Stimulated activated CD4-positive, alpha-beta T cell treated with anti-CD3 and anti-CD28 coated beads, Interleukin-2, amount 100 ng/mL, for 24 hours (primary cell): ENCODE measurements at places on chromosomes 7 and 10.

GRCh38 chr7:78223598-78223997 lies 425.0 kb downstream of the PHTF2 start:
- no peak for DNase-seq

DNA sequence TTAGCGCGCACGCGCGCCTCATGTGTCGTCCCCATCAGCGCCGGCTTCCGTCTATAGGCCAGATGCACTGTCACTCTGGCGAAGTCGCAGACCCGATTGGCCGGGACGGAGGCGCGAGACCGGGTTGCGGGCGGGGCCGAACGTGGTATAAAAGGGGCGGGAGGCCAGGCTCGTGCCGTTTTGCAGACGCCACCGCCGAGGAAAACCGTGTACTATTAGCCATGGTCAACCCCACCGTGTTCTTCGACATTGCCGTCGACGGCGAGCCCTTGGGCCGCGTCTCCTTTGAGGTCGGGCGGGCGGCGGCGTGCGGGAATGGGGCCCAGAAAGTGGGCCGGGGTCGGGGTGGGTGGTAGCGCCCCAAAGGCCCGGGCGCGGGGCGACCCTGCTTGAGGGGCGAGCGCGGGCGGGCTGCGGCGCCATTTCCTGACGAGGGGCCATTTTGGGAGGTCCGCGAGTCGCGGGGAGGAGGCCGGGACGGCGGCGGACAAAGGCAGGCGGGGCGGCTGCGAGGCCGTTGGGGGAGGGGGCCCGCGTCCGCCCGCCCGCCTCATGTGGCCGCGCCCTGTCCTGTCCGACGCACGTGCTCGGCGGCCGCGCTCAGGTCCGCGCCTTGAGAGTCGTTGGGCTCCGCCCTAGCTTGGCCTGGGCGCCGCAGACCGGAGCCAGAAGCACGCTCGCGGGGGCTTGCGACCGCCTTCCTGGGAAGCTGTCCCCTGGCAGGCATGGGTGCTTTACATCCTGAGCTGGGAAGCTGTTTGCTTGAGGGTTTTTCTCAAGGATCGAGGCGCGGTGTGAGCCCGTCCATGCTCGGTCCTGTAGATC lies at the start of gene PPIA:
Gene PPIA (plus strand): TSS at position 178 of the 825 bp plus-strand sequence. CDS start 44 bp downstream, at position 222.
- peak; percentile 99 for DNase-seq

DNA sequence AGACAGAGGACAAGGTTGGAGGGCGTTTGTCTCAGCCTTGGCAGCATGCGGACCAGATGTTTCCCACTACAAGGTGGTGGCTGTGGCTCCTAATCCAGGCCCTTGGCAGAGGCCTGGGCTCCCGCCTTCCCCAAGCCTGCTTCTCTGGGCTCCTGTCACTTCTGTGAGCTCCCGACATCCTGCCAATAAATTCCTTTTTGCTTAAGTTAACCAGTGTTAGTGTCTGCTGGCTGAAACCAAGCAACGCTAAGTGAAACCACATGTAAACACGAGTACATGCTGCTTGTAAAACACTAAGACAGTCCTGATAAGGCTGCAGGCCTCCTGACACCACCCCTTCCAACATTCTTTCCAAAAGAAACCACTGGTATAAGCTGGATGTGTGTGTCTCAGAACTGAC lies 263.6 kb upstream of the ZMIZ1 start:
- DNase-seq = no peak

- DNase-seq = no peak
These were observed 10.2 kb upstream of the REPIN1 start for GRCh38 chr7:150358433-150358832.

DNA sequence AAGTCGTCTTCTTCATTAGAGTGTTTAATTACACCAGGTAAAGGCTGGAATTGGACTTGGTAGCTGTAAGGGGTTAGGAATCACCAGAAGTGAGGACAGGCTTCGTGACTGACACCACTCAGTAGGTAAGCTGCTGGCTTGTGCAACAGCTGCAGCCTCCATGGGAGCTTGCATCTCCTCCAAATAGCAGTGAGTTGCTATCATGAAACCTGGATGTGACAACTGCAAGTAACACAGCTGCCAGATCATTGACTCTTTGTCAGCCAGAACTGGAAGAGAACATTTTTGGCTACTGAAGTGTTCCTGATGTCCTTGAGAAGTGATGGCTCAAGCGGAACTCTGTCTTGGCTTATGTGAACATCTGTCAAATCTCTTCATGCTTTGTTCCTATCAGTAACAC lies 64.1 kb upstream of the MSRB2 start:
- DNase-seq = no peak

GRCh38 chr10:58856508-58857240 lies 319.8 kb upstream of the PHYHIPL start:
- DNase-seq = no peak

DNA sequence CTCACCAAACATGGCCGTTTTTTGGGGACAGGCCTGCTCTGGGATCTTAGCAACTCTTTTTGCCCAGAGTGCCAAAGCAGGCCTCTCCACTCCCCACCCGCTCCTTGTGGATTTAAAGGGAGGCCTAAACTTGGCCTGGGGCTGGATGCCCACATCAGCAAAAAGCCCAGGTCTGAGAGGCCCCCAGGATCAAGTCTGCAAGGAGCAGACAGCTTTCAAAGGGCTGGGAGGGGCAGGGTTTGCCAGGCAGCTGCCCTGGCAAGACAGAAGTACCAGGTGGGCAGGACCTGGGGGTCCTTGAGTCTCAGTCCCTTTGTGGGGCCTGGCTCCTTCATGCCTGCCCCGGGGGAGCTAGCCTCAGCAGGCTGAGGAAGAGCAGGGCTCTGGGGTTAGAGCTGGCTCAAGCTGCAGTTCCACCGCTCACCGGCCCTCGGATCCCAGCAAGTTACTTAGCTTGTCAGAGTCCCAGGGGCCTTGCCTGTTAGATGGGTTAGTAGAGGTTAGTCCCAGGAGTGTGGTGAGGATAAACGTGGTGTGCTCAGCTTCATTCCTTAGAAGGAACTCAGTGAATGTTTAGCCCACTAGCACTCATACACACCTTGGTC lies 56.2 kb downstream of the ARHGAP22 start:
- no peak for DNase-seq

DNA sequence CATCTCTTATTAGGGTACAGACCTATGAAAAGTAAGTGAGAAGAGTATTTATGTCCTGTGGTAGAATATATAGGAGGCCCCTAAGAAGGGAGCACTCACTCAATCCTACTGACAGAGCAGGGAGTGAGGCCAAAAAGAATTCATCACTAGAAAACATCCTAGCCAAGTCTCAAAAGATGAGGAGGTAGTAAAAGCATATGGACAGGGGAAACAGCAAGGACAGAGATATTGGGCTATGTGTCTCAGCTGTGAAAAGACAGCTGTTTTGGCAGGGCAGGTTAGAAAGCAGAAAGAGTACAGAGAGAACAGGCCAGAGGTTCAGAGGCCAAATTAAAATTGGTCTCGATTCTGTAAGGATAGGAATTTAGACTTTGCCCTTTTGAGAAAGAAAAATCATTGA lies 548.3 kb upstream of the ANKRD30A start:
- no peak for DNase-seq

DNA sequence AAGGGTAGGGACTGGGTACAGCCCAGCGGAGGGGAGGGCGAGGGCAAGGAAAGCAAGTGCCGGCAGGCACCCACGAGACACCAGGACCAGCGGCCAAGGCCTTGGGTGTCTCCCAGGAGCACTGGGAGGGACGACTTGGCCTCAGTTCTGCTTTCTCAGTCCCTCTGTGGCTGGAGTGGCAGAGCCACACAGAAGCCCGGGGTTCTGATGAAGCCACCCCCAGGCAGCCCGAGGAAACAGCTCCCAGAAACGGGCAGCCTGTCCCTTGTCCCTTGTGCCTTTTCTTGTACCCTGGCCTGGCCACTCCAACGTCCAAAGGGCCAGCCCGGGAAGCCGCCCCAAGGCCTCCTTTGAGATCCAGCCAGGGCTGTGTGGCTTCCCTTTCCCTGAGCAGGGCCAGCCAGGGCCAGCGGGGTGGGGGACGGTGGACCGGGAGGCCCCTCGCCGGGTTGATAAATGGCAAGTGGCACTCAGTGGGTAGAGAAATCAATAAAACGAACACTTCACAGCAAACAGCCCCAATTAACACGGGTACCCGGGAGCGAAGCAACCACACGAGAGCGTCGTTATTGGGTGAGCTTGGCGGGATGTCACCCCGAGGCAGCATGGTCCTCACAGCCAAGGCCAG lies 69.8 kb upstream of the GNA12 start:
- DNase-seq = no peak

GRCh38 chr7:150857276-150858055 lies 5.1 kb downstream of the AOC1 start:
- DNase-seq = no peak

- no peak for DNase-seq
These were observed 32.9 kb downstream of the TACC2 start for GRCh38 chr10:122021828-122022227.

GRCh38 chr7:16260236-16260728 lies 161.1 kb downstream of the CRPPA start:
- no peak for DNase-seq

DNA sequence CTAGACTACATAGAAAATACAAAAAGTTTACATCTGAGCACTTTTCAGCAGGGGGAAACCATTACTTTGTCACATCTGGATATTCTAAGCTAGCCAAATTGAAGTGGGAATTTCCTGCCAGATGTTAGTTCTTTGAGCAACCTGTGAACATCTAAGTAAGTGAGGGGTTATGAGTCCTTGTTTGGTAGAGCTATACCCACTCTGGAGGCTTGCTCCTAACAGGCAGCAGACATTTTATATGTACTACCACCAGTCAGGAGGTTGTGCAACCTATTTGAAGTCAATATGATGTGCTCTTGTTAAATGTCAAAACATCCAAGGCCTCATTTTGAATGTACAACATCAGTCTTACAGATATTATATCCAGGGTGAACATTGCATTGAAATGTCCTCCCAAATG lies 143.3 kb upstream of the KAT6B start:
- no peak for DNase-seq

DNA sequence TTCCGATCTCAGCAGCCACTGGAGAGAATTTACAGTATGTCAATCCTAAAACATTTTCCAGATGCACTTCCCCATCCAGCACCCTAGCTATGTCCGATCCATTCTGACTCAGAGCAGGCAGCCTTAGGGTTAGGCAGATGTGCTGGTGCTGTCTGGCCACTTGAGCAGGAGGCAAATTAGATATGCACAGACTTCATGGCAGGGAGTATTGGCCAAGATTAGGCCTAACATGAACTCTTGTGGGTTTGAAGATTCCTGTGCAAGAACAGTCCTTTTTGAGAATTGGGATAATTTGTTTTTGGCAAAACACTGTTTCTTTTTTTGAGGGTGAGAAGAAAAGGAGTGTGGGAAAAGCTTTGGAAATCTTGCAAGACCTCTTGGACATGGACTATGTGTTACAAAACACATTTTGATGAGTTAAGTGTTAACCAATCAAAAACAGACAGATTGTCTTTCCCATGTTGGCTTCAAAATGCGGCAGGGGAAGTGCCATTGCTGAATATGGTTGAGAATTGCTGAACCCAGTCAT lies 218.6 kb upstream of the INHBA start:
- no peak for DNase-seq

GRCh38 chr10:77043420-77043763 lies 594.2 kb downstream of the KCNMA1 start:
- DNase-seq = no peak

DNA sequence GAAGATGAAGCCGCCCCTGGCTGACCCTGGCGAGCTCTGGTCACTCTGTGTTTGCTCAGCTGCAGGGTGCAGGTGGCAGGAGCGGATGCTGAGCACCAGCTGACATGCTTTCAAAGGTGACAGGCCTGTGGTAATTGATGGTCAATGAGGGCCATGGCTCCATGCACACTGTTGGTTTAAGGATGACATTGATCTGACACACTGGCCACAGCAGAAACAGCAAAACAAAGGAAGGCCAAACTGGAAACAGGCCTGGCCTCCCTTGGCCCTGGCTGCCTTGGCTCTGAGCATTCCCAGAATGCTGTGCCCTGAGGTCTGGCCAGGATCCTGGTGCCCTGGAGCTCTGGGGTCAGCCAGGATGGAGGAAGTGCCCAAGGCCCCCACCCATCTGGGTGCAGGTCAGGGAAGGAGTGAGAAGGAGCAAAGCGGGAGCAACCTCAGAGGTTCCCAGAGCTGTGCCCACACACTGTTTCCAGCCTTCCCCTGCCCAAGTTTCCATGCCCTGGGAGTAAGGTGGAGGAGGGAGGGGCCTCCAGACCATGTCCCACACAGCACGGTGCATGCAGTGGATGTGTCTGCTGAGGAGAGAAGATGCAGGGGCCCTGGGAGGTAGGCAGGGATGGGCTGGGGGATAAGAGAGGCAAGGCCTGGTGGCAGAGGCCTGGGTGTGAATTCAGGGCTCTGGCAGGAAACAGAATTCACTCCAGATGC lies 302.2 kb downstream of the RPS24 start:
- no peak for DNase-seq

- no peak for DNase-seq
These were observed 270.5 kb downstream of the PHF14 start for GRCh38 chr7:11244149-11244548.

GRCh38 chr7:38630720-38631673 lies at the start of gene AMPH:
TSS of gene AMPH (minus strand) at chr7:38631373. CDS start at chr7:38631351, 22 bp downstream.
- DNase-seq = peak; percentile 21

DNA sequence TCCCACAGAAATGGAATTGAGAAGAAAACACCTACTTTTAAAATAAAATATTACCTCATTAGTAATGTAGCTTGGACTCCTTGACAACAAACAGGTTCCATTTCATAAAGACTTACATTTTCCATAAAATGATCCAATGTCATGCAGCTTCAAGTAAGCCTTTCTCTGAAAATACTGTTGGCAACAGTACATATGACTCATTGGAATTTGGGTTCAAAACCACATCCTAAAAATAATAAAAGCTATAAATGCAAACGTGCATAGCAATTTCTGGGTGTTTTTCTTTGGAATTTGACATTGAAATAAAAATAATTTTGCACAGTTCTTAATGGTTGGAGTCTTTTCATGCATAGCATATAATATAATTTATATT lies 47.9 kb downstream of the FHIP2A start:
- no peak for DNase-seq

GRCh38 chr7:55192723-55193122 lies 172.4 kb upstream of the LANCL2 start:
- DNase-seq = no peak

DNA sequence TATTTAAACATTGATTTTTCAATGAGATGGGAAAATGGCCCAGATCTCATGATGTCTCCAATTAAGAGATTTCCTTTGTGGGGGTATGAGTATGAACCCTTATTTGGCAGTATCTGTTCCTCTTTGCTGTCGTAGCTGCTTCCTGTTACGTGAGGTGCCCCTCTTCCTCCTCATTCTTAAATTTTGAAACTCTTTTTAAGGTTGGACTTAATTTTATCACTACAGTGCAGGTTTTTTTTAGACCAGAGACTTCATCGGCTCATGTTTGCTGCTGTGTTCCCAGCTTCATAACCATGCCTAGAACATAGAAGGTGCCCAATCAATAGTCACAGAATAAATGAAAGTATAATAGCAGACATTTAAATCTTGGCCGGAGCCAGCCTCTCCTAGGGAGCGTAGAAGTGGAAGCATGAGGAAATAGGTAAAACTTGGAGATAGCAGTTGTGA lies 2.4 kb downstream of the MIOS start:
- no peak for DNase-seq

DNA sequence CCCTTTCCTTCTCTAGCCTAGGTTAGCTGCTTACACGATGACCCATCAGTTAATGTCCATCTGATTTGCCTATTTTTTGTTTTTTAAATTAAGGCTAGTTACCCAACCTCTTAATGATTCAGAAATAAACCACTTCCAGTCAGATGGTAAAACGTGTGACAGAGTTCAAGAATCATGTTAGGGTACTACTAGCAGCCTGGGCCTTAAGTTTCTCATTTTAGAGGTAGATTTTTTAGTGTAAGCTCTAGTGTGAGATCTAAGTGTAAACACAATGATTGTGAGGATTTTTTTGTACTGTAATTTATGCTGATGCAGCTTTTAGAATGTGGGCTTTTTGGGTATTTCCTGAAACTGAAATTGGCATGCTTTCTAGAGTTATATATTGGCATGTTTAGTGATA lies 130.0 kb downstream of the CDK14 start:
- DNase-seq = no peak
